ENCODE measurements at places on chromosomes 2 and 18. TPM values are rescaled to one million over a fixed set of nuclear protein-coding genes. Genes with fewer than 3 reads are reported as not detected.

Gene RUFY4
- polyA plus RNA-seq, result 0.24 TPM

Gene MRPS9
- 44.1 TPM for polyA plus RNA-seq

Gene ANKRD30B
- 0.01 TPM for polyA plus RNA-seq

Gene GKN2
- polyA plus RNA-seq, result 0.30 TPM

Gene KYNU
- 1.9 TPM for polyA plus RNA-seq

Gene LRRTM1
- 1.1 TPM for polyA plus RNA-seq

Gene DLX1
- 0.47 TPM for polyA plus RNA-seq

Gene SH3RF3
- 3.9 TPM for polyA plus RNA-seq

DNA sequence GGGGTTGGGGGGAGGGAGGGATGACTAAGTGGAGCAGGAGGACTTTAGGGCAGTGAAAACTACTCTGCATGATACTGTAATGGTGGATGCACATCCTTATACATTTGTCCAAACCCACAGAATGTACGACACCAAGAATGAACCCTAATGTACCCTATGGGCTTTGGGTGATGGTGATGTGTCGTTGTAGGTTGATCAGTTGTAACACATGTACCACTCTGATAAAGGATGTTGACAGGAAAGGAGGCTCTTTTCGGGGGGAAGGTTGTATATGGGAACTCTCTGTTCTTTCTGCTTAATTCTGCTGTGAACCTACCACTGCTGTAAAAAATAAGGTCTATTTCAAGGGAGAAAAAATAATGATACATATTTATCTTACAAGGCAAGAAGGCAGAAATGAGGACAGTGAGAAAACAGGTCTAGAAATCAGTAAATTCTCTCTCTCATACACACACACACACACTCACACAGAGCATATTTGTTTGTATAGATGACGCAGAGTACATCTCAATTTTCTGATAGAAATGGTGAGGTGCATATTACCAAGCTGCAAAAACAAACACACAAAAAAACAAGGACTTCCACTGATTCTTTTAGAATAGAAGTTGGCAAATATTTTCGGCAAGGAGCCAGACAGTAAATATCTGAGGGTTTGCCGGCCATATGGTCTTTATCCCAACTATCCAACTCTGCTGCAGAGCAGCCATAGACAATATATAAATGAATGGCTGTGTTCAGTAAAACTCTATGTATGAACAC lies 20.2 kb downstream of the FAM124B start:
- no peaks in the 10 kb centered on the region for H3K27me3 ChIP-seq
- H3K27ac ChIP-seq, result no peak overlapping the region
- DNase-seq, result no peak
- H3K4me1 ChIP-seq, result no peaks in the 10 kb centered on the region
- no peak overlapping the region for H3K4me3 ChIP-seq

GRCh38 chr2:157414050-157414449 lies 29.8 kb downstream of the CYTIP start:
- H3K27me3 ChIP-seq, result no peaks in the 10 kb centered on the region
- no peak overlapping the region for H3K4me3 ChIP-seq
- DNase-seq, result no peak
- no peak overlapping the region for H3K27ac ChIP-seq

- no peak for DNase-seq
- no peaks in the 10 kb centered on the region for H3K4me1 ChIP-seq
- no peaks in the 10 kb centered on the region for H3K36me3 ChIP-seq
- H3K27ac ChIP-seq, result no peak overlapping the region
These were observed 10.8 kb downstream of the GBX2 start for GRCh38 chr2:236157366-236157765.

- no peak overlapping the region for H3K4me3 ChIP-seq
- peaks cover 5% of the 10 kb centered on the region for H3K36me3 ChIP-seq
- no peak overlapping the region for H3K27ac ChIP-seq
- no peaks in the 10 kb centered on the region for H3K27me3 ChIP-seq
These were observed 13.2 kb downstream of the SNRPG start for GRCh38 chr2:70280242-70280798.

DNA sequence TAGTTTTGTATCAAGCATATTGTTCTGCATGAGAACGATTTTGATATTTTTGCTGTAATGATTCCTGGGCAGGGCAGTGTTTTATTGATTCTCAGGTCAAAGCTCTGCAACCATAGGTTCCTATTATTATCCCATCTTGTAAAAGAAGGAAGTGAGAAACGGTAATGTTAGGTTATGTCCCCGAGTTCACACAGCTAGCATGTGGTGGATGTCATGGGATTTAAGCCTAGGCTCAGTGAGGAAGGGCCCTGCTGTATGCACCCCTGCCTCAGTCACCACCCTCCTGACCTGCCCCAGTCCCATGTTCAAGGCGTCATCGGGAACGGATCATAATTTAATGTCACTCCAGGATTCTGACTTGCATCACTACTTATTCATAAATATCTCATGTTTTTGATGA lies 10.7 kb downstream of the ACP1 start:
- H3K4me3 ChIP-seq, result no peak overlapping the region
- H3K36me3 ChIP-seq, result peaks cover 9% of the 10 kb centered on the region
- no peaks in the 10 kb centered on the region for H3K4me1 ChIP-seq
- no peak overlapping the region for H3K27ac ChIP-seq

- H3K4me3 ChIP-seq, result no peak overlapping the region
- no peaks in the 10 kb centered on the region for H3K4me1 ChIP-seq
- H3K27me3 ChIP-seq, result no peaks in the 10 kb centered on the region
- DNase-seq, result no peak
These were observed 73.0 kb downstream of the COMMD1 start for GRCh38 chr2:61978522-61978921.

- H3K4me3 ChIP-seq, result no peak overlapping the region
- no peaks in the 10 kb centered on the region for H3K27me3 ChIP-seq
- DNase-seq, result no peak
- no peak overlapping the region for H3K27ac ChIP-seq
- no peaks in the 10 kb centered on the region for H3K36me3 ChIP-seq
- no peaks in the 10 kb centered on the region for H3K4me1 ChIP-seq
These were observed 201.5 kb upstream of the BOD1L2 start for GRCh38 chr18:56945171-56946083.

DNA sequence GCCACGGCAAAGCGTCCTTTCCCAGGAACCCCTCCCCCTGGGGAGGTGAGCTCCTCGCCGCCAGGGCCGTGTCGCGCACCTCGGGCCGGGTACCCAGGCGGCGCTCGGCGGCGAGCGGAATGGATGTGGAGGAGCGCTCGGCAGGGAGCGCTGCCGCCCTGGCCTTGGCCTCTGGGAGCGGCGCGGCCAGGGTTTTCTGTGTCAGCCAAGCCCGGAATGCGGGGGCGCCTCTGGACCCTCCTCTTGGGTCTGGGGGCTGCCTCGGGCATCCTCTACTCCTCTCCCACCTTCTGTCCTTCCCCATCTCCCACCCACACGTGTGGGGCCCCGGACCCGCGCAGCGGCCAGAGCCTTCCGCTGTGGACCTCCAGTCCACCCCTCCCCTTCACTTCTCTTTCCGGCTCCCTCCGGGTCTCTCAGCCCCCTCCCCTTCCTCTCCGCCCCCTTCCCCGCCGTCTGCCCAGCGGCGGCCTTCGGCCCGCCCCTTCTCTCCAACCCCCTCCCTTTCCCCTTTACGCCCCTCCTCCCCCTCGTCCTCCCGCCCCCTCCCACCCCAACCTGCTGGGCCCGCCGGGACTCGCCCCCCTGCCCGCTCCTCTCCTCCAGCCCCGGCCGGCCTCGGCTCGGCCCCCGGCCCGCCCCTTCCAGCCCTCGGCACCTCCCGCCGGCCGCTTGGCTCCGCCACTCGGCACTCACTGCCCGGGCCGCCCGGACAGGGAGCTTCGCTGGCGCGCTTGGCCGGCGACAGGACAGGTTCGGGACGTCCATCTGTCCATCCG lies at the start of gene MERTK:
Gene MERTK (plus strand): TSS at position 684 of the 779 bp plus-strand sequence. CDS start 129 bp downstream, outside the sequence.
- H3K4me3 ChIP-seq, result peak within 1 kb of the TSS; percentile 88
- no peaks in the 10 kb centered on the region for H3K4me1 ChIP-seq
- no peaks in the 10 kb centered on the region for H3K27me3 ChIP-seq
- peak within 1 kb of the TSS; percentile 69 for H3K27ac ChIP-seq

- no peaks in the 10 kb centered on the region for H3K4me1 ChIP-seq
- no peak overlapping the region for H3K4me3 ChIP-seq
- no peaks in the 10 kb centered on the region for H3K36me3 ChIP-seq
These were observed 388.1 kb upstream of the CHAC2 start for GRCh38 chr2:53379547-53379946.

- no peak overlapping the region for H3K4me3 ChIP-seq
- no peak overlapping the region for H3K27ac ChIP-seq
- H3K27me3 ChIP-seq, result no peaks in the 10 kb centered on the region
- H3K4me1 ChIP-seq, result no peaks in the 10 kb centered on the region
These were observed 134.2 kb downstream of the CDCA7 start for GRCh38 chr2:173488861-173489260.

DNA sequence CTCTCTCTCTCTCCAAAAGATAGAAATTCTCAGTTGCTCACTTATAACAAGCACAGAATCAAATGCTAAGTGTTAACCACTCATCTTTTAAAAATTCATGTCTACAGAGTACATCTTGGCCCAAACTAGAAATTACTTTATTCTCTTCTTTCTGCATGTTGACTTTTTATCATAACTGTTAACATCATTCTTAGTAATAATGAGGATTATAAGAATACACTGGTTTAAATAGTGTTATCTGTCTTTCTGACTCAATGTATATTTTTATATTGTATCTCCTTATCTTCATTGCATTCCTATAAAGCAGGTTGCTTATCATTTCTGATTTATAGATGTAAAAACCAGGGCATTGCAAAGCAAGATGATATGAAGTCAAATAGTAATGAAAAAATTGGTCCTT lies 17.8 kb upstream of the KLF7 start:
- no peaks in the 10 kb centered on the region for H3K4me1 ChIP-seq

GRCh38 chr18:48949606-48950535 lies 894 bp downstream of the SMAD7 start:
- peak; percentile 69 for DNase-seq
- peak overlapping the region; percentile 97 for H3K27ac ChIP-seq
- no peaks in the 10 kb centered on the region for H3K27me3 ChIP-seq
- H3K4me3 ChIP-seq, result peak overlapping the region; percentile 93
- no peaks in the 10 kb centered on the region for H3K36me3 ChIP-seq
- peaks cover 19% of the 10 kb centered on the region for H3K4me1 ChIP-seq

- DNase-seq, result no peak
- no peak overlapping the region for H3K27ac ChIP-seq
- H3K4me3 ChIP-seq, result no peak overlapping the region
- no peaks in the 10 kb centered on the region for H3K4me1 ChIP-seq
- no peaks in the 10 kb centered on the region for H3K36me3 ChIP-seq
- no peaks in the 10 kb centered on the region for H3K27me3 ChIP-seq
These were observed 215.2 kb upstream of the LRRTM1 start for GRCh38 chr2:80519699-80520291.
